CD4-positive, alpha-beta T cell treated with Interleukin-12 subunit alpha and Interleukin-12 subunit beta, for 1 hour (primary cell): ENCODE measurements at places on chromosomes 13 and 19.
A peak's percentile ranks its signal among the peaks of the same experiment; 100 is the strongest.

GRCh38 chr13:41107104-41107571 is 25.5 kb downstream of the KBTBD6 start:
- DNase-seq = no peak

GRCh38 chr19:17079710-17080439 is 4.3 kb downstream of the MYO9B start:
- peak; percentile 71 for DNase-seq

GRCh38 chr19:34669305-34669704 is 7.7 kb downstream of the SCGB2B2 start:
- DNase-seq = no peak

DNA sequence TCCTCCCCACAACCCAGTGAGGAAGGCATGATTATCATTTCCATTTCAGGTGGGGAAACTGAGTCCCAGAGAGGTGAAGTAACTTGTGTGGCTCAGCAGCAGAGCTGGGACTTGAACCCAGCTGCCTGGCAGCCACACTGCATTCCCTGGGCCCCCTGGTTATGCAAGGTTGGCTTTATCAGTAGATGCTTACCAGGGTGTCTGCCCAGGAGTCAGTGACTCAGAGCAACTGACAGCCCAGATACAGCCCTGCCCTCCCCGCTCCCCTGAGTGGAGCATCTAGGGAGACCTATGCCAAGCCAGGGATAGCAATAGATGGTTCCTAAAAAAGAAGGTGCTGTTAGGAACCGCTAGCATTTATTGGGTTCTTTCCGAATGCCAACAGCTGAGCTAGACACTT is 5.9 kb downstream of the IGLON5 start:
- DNase-seq = no peak

DNA sequence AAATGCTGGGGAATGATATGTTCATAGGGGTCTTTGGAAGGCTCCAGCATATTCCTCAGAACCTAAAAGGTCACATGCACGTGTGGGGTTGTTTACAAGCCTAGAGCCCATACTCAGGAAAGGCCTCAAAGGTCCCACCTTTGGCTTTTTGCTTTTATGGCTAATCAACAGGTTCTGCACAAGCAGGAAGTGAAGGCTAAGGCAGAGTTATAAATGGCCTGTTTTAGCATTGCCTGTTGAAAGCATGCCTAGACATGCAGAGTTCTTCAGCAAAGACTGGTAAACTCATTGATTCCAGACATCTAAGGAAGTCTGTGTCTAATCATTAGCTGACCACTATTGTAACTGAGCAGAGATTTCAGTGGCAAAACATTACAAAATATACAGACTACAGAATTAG is 198.3 kb downstream of the KCNRG start:
- DNase-seq = no peak

DNA sequence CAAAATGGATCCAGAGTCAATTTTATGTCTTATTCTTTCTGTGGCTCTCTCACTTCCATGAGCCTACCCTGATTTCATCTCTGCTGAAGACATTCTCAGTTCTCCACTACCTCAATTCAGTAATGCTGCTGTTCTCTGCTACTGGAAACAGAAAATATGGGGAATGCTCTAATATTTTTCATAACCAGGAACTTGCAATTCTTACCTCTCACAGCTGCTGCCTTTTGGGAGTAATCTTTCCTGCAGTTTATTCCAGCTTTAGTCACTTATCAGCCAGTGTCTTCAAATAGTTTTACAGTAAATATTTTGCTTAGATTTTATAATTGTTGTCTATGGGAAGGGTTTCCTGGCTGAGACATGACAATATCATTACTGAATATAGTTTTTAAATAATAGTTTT is 145.1 kb upstream of the UFM1 start:
- no peak for DNase-seq

- no peak for DNase-seq
Observed at GRCh38 chr19:7076151-7076550, 6.6 kb downstream of the ZNF557 start.
